ENCODE measurements at places on chromosomes 7 and 10.

- DNase-seq: no peak
Observed at GRCh38 chr10:48333856-48334255, 27.4 kb downstream of the MAPK8 start.

GRCh38 chr10:69579464-69580060, 6.3 kb upstream of the NEUROG3 start:
- DNase-seq: no peak

DNA sequence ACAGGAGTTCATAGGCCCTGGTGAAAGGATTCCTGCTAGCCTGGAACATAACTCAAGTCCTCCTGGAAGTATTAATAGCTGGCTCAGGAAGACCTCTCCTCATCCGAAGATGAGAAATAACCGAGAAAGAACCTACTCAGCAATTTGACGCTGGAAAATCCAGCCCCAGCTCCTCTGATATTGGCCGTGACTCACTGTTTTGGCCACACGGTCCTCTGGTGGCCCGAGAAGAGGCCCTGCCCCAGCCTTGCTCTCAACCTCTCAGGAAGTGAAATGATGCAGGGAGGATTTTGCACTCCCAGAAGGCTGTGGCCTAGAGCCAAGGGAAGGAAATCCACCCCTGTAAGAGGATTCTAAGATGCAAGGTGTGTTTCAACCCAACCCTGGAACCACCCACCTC, 121.6 kb downstream of the MTPAP start:
- DNase-seq: no peak

DNA sequence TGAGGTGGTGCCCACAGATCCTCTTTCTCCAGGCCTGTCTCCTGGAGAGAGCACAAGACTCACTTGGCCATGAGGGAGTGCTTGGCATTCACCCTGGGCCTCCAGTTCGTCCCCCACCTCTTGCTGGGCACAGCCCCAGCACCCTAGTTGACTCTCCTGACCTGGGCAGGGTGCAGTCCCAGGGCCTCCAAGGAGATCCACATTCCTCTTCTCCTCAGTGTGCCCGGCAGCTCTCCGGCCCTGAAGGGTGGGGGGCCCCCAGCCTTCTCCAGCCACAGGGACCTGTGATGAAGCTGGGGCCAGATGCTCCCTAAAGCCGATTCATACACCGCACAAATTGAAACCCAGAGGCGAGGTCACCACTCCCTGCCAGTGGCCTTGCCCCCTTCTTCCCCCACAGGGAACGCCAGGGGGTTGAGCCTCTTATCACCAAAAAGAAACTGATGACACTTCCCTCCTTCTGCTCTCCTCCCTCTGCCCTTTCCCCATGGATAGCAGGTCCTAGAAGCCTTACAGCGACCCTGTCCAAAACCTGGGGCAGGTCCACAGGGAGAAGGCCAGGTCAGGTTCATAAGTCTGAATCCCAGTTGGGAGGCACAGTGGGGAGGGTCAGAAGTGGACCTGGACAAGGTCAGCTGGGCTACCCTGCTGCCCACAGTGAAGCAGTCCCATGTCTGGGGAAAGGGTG, 3.1 kb downstream of the EN2 start:
- no peak for DNase-seq

DNA sequence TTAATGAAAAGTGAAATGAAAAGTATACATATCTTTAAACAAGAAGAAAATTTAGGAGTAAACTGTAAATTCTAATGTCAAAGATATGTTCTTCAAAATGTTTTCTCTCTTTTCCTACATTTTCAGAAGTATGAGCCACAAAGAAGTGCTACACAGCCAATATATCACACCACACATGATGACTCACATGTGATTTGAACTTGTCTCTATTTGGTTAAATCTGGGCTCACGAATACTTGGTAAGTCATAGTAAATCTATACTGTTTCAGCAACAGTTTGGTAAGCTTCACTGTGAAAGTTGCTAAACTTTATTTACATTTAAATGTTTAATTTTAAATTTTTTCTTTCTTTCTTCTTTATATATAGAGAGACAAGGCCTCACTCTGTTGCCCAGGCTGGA, 380.6 kb upstream of the IGFBP3 start:
- no peak for DNase-seq

Data from smooth muscle cell of the brain vasculature (primary cell).